HFFc6 (cell line): ENCODE measurements at places on chromosomes 12 and 14.

- peak; percentile 57 for DNase-seq
These were observed 7.4 kb downstream of the TCP11L2 start for GRCh38 chr12:106309671-106310505.

DNA sequence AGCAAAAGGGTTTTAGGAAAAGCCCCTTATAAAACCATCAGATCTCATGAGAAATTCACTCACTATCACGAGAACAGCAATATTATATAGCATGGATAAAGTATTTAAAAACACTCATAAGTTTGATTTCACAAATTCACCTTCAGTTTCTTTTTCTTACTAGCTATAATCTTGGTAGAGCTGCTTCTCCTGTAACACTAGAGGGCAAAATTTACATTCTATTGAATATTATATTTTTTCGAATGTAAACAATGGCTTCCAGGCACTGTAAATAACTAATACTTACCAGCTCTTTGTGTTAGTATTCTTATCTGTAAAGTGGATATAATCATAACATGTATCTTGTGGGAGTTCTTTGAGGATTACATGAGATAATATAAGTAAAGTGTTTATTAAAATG lies 259.6 kb downstream of the CCER1 start:
- DNase-seq: no peak

GRCh38 chr12:530308-530707 lies 70.6 kb downstream of the B4GALNT3 start:
- DNase-seq: peak; percentile 67

GRCh38 chr14:73829526-73830431 lies 21.9 kb upstream of the PTGR2 start:
- peak; percentile 23 for DNase-seq

DNA sequence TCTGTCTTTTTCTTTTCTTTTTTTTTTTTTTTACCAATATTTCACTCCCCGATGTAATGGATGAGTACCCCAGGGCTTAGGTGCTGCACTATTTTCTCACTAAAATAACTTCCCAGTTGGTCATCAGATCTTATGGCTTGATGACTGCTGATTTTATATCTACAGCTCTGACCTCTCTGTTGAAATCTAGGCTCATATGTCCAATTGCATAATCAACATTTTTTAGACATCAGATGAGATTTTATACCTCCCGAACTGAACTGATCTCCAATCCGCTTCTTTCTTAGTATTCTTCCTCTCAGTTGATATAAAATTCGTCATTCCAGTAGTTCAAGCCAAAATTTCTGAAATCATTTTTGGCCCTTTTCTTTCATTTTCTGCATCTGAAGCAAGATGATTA lies 1236.5 kb downstream of the SLC16A7 start:
- no peak for DNase-seq
